Activated B cell treated with CpG ODN at 0.5 μM for 24 hours (primary cell): ENCODE measurements at places on chromosomes 7 and 10.

DNA sequence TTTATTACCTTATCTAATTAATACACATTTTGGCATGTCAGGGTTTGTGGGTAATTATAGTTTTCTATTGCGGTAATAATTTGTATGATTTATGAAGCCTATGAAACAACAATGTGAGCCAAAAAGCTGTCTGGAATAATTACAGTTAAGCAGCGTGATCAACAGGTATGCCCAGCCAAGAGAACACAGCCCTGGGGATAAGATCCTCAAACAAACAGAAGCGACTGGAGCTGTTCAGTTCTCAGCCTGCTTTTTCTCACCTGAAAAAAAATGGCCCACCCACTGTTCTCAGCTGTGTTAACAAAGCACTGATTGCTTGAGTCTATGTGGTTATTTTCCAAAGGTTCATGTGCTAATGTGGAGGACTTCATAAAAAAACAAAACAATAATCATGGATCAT is 855.8 kb downstream of the GATA3 start:
- no peak for DNase-seq

- DNase-seq: no peak
These were observed 322.3 kb downstream of the WDR37 start for GRCh38 chr10:1378473-1378872.

GRCh38 chr10:101217044-101217425 is 12.2 kb downstream of the LBX1 start:
- DNase-seq: no peak

DNA sequence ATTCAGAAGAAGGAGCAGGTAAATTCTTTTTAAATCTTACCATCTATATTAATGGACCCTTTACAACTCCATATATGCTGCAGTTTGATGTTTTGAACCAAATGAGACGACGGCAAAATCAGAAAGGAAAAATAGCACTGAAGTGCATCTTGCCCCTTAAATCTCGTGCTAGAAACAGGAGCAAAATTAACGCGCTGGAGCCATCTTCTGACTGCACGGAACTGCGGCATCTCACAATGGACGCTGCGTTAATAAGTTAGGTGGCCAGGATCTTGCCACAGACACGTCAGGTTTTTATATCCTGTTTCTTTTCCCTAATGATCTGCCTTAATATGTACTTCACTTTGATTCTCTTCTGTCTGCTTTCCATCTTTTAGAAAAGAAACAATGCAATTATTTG is 354.5 kb downstream of the TFEC start:
- no peak for DNase-seq
